ENCODE measurements at places on chromosomes 6 and 20. TPM values are rescaled to one million over a fixed set of nuclear protein-coding genes. Genes with fewer than 3 reads are reported as not detected.
A peak's percentile ranks its signal among the peaks of the same experiment; 100 is the strongest.

- DNase-seq, result no peak
Observed at GRCh38 chr20:64176551-64176950, 12.3 kb downstream of the MYT1 start.

GRCh38 chr6:161100072-161100471, 108.5 kb downstream of the MAP3K4 start:
- no peak for DNase-seq

GRCh38 chr6:151351731-151352130, 39.6 kb downstream of the ZBTB2 start:
- DNase-seq, result no peak

GRCh38 chr6:26401389-26401986, 587 bp upstream of the BTN3A1 start:
- DNase-seq, result no peak

DNA sequence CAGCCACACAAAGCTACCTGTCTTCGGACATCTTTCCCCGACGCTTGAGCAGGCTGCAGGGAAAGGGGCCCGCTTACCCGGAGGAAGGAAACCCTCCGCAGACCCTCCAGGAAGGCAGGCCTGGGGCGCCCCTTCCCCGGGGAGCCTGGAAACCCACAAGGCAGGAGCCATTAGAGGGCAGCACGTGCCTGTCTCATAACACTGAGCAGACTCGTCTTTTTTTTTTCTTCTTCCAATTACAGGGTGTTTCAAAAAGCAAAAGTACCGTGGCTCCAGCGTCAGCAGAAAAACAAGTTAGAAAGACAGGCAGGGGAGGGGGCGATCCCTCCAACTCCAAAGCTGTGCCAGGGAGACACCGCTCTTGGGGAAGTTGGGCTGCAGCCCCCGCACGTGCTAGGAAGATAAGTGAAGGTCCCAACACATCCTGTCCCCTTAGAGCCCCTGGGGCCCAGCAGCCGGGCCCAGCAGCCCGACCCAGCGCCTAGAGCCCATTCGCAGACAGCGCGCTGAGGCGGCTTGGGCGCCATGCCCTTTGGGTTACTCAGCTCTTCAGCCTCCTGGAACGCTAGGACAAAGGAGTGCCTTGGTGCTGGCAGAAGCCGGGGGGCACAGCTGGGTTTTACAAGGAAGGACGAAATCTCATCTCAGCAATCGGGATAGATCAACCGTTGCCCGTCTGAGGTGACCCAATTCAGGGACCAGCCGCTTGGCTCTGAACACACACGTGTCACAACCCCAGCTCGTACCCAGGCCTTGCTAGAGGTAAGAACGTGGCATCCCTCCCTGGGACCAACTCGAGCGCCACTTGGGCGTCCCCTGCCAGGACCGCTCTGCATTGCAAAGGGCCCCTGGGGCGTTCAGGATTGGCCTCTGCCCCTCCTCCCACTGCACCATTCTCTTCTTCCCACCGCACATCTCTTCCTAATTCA, 136.3 kb downstream of the LY86 start:
- peak; percentile 67 for DNase-seq

DNA sequence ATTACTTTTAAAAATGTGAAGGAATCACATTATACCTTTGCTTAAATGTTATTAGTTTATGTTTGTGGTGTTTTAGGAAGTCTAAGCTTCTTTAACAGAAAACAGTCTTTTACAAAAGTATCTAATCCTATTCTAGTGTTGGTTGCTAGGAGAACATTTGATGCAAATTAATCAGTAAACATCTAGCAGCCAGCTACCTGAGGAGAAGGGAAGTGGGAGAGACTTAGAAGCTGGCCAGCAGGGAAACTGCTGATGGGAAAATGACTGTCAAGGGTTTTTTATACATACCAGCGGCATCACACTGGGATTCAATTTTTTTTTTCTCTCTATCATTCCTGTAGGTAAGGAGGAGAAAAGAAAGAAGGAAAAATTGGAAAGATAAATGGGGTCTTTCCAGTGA, 686.0 kb upstream of the MMS22L start:
- DNase-seq, result no peak

DNA sequence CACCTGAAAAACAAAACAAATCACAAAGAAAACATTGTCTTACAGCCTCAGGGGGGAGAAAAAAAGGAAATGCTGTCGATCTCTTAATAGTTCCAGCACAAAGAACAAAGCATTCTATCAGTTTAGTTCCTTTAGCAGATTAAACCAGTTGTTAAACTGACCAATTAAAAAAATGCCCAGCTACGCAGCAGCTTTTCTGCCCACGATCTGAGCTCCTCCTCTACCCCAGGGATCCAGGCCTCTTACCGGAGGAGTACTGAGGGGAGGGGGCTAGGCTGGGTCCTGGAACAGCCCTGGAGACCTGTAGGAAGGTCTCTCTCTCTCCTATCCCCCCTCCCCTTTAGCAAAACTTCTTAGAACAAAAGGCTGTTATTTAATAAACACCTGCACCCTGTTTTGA, 13.4 kb downstream of the PTK7 start:
- no peak for DNase-seq

DNA sequence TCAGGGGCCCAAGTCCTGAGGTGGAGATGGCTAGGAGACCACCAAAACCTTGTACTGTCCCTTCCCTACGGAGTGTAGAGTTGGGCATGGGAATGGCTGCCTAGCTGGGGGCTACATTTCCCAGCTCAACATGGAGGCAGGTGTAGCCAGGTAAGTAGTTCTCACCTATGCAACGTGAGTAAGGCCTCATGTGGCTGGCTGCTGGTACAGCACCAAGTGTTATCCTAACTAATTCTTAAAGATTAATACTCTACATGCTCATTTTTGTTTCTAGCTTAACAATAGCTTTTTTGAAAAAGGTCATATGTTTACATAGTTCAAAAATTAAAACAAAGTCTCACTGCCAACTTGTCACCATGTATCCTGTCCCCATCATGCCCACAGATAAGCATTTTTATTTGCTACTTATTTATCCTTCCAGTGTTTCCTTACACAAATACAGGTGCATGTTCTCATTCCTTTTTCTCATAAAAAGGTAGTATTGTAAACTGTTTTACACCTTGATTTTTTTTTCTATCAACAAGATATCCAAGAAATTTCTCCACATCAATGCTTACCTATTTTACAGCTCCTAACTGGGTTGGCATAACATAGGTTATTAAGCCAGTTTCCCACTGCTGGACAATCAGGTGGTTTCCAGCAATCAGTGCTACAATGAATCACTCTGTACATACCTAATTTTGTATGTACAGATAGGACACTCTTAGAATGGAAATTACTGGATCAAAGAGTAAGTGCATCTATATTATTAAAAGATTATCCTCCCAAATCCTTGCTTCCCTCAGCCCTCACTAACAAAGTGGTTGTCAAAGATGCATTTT, 25.5 kb downstream of the ABHD12 start:
- DNase-seq, result no peak

GRCh38 chr6:151004383-151005024, 139.0 kb downstream of the MTHFD1L start:
- DNase-seq, result peak; percentile 71

- DNase-seq, result peak; percentile 31
Observed at GRCh38 chr6:36314221-36315014, 22.3 kb downstream of the BNIP5 start.

DNA sequence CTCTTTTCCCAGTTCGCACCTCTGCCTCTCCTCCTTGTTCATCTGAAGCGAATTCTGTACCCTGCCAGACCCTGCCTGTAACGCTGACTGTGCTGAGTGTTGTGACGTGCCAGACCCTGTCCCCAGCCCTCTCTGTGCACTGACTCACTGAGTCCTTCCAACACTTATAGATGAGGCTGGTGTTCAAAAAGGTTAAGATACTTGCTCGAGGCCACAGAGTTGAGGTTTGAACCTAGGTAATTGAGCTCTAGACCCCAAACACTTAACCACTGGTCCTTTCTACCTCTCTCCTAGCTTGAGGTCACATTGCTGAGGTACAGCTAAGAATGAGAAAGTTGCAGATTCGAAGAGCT, 45.7 kb upstream of the NEDD9 start:
- DNase-seq, result no peak

GRCh38 chr6:131014080-131014776, 48.8 kb downstream of the EPB41L2 start:
- DNase-seq, result no peak

DNA sequence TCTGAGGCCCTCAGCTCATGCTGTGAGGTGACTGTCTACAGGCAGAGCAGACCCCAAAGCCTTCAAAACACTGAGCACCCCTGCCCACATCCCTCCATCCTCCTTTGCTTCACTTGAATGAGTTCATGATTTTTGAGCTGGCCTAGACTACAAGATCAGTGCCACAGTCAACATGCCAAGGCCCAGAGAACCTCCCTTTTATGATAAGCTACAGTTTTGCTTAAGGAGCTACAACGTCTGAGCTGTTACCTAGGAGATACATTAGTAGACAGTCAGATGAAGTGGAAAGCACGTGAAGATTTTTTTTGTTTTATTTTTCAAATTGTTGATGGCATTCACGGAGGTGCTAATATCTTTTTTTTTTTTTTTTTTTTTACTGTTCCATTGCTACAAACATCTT, 139.0 kb downstream of the SOBP start:
- no peak for DNase-seq

DNA sequence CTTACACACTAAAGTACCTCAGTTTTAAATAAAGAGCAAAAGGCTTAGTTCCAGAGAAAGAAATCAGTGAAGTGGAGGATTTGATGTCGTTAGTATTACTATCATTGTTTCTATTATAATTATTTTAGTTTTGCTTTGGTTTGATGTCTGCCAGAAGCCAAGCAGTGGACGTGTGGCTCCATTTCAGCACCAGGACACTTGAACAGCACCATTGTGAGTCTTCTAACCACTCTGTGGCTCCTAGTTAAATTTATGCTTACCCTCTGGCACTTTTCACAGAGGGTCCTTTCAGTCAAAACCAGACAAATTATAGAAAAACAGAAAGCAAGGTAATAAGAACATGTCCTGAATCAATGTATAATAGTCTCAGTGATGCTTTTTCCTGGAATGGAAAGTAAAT, 3.4 kb downstream of the COL9A1 start:
- peak; percentile 24 for DNase-seq

GRCh38 chr6:97026298-97026697, 101.8 kb downstream of the KLHL32 start:
- DNase-seq, result no peak

GRCh38 chr6:21771626-21772320, 178.2 kb downstream of the SOX4 start:
- no peak for DNase-seq

GRCh38 chr6:116508527-116508926, 2.9 kb upstream of the CALHM5 start:
- no peak for DNase-seq

GRCh38 chr6:162615016-162615705, 112.4 kb downstream of the PRKN start:
- DNase-seq, result no peak

DNA sequence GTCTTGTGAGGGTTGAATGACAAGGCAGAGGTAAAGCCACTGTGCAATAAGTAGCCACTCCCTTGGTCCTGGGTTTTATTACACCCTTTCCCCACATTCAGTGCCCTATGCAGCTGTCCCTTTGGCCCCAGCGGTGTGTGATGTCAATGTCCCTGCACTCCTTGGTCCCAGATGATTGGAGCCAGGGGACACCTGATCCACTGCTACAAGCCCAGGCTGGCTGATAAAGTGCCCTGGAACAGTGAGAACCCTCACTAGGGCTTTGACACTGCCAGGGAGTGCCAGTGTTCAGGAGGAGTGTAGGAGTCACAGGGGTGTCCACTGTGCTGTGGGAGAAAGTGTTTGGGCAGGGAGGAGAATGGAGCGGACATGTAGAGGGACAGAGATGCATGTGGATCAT, 30.4 kb downstream of the GABRR1 start:
- no peak for DNase-seq

DNA sequence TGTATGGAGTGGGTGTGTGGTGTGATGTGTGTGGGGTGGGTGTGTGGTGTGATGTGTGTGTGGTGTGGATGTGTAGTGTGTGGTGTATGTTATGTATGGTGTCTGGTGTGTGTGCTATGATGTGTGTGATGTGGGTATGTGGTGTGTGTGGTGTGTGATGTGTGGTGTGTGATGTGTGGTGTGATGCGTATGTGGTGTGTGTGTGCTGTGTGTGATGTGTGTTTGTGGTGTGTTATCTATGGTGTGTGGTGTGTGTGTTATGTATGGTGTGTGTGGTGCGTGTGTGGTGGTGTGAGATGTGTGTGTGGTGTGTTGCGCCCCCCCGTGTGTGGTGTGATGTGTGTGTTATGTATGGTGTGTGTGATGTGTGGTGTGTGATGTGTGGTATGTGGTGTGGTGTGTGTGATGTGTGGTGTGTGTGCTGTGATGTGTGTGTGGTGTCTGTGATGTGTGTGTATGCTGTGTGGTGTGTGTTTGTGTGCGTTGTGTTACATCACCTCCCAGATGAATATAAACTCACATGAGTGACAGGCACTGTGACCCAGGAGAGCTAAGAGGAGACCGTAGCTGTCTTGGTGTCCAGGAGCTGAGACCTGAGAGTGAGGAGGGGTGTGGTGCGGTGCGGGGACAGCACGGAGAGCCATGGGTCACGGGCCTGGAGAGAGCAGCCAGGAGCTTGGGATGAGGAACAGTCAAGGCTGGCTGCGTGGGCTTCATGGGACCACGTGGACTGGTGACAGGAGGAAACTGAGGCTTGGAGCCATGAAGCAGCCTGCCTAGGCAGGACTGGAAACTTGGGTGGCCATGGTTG, 8.8 kb downstream of the DLGAP4 start:
- DNase-seq, result peak; percentile 48

DNA sequence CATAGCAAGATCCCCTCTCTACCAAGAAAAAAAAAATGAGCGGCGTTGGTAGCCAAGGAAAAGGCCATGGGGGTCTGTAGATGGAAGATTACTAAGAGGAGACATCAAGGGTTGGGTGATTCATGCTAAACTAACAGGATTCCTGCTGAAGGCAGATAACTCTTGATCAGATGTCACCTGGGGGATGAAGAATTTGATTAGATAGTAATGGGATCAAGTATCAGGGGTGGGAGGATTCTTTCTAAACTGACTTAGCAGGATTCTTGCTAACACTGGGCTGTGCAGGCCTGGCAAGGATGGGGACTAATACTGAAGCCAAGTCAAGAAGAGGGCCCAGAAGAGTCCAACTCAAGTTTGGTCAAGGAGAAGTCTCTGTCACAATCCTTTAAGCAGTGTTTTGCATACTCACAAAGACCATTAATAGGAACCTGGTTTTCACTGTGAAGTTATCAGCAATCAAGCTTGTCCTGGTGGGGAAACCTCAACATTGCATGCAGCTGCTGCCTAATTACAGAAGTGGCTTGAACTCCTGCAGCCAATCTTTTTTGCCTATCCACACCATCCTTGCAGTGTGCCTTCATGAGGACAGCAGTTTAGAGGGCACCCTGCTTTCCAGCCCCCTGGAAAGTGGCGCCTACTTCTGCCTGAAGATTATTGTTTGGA, 61.3 kb downstream of the ANKRD6 start:
- no peak for DNase-seq

The NRSN1 gene
- not detected for total RNA-seq

The ZSCAN23 gene
- 8.4 TPM for total RNA-seq

The TGM2 gene
- total RNA-seq, result 650 TPM

The GMPR gene
- total RNA-seq, result 34.9 TPM

The SS18L1 gene
- total RNA-seq, result 8.6 TPM

The ADTRP gene
- total RNA-seq, result 0.48 TPM

The SLC35D3 gene
- total RNA-seq, result not detected

The SIRPA gene
- total RNA-seq, result 7.0 TPM

The LTA gene
- total RNA-seq, result not detected

The KHDC1L gene
- total RNA-seq, result not detected

The EIF6 gene
- 434 TPM for total RNA-seq

The HLA-DPB1 gene
- 29.6 TPM for total RNA-seq

The KCNK16 gene
- not detected for total RNA-seq

The RBM38 gene
- 9.9 TPM for total RNA-seq

The GRM1 gene
- total RNA-seq, result 0.12 TPM

The CRISP2 gene
- not detected for total RNA-seq
